ENCODE measurements at places on chromosomes 7 and 10.

DNA sequence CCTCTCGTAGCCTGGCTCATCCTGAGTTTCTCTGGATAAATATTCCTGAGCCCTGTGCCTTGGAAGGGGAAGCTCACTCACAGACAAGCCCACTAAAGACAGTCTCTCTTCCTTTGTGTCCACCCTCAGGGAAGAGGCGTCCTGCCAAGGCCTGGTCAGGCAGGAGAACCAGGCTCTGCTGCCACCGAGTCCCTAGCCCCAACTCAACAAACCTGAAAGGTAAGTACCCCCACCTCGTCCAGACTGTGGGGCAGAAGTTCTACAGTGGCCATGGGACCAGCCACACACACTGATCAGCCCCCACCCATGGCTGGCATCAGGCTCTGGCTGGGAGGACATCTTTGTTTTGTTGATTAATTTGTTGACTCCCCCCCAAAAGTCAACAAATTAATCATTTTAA, 2.8 kb downstream of the GPR15LG start:
- no peak for DNase-seq

GRCh38 chr10:46282842-46283574, 3.8 kb upstream of the ANTXRL start:
- DNase-seq = no peak

DNA sequence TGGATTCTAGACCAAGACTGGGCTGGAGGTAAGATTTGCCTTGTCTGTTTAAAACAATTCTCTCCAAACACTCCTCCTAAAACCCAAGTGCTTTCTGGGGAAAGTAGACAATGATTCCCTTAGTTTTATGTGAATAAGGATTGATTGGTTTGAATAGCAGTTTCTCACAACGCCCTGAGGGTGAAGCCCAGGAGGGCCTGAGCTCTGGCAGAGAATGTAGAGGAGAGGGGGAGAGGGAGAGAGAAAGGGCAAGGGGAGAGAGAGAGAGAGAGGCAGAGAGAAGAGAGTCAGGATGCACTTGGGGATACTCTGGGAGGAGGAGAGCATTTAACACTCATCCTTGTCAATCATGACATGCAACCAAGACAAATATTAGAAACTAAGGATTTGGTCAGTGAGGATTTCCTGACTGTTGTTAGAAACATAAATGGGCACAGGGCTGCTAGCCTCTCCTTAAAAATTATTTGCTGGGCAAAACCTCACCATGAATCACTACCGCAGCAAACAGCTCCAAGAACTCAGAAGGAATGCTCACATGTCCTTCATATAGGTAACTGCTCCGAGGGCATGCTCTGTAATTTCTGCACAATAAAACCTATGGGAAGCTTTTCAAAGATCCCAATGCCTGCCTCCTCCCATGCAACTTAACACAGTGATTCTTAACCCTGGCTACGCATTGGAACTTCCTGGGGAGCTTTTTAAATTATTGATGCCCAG, 55.2 kb upstream of the RAPGEF5 start:
- no peak for DNase-seq

GRCh38 chr7:38798552-38799267, 110.3 kb downstream of the VPS41 start:
- no peak for DNase-seq

- no peak for DNase-seq
Observed at GRCh38 chr7:132118641-132119040, 457.6 kb downstream of the PLXNA4 start.

GRCh38 chr10:11210211-11210922, 192.7 kb downstream of the CELF2 start:
- no peak for DNase-seq

All from NAMALWA (cell line).